ENCODE measurements at places on chromosomes 4 and X.
A peak's percentile ranks its signal among the peaks of the same experiment; 100 is the strongest.

DNA sequence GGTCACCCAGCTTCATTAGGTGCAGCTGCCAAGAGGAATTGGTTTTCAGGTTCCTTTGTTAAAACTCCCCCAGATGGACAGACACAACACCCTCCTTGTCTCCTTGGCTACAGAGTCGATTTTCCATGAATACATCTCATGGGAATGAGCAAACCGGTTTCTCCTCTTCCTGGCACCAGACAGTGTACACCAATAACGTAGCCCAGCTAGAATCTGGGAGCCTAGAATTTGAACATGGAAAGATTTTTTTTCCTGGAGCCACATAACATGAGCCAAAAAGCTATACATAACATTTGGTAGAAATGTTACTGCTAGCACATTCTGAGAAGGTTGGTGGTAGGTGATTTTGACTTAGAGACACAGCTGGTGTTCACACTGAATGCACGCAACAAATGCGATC is 62.9 kb upstream of the SLC34A2 start:
- no peak for DNase-seq

GRCh38 chrX:138925330-138925729 is 213.8 kb upstream of the FGF13 start:
- DNase-seq = peak; percentile 70

DNA sequence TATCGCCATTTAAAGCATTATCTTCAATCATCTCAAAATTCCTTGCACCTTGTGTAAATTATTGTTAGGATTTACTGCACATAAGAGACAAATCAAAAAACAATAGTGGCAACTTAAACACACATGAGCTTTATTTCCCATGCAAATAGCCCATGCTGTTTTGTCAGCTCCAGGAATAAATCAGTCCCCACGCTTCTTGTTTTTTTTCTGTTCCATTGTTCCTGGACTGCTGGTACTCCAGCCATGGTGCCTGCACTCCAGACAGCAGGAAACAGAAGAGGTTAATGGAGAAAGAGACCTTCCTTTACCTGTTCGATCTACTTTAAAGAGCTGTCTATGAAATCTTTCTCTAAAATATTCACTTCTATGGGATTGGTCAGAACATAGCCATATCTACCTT is 1515.7 kb upstream of the TENM3 start:
- DNase-seq = no peak

DNA sequence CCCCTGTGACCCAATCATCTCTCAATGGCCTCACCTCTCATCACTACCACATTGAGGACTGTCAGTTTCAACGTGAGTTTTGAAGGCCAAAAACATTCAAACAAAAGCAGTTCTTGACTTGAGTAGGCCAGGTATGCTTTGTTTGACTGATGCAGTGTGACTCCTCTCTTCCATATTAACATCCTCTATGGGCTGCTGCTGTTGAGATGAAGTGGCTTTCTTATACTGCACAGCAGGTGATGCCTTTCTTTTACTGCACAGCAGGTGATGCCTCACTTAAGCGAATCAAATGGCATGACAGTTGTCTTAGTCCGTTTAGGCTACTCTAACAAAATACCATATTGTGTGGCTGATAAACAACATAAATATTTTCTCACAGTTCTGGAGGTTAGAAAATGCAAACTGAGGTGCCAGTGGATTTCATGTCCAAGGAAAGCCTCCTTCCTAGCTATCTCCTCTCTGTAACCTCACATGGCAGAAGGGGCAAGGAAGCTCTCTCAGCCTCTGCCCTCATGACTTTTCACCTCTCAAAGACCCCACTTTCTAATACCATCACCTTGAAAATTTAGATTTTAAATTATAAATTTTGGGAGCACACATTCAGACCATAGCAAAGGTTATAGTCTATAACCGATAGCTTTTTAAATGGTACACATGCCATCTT is 2267.9 kb upstream of the AGA start:
- DNase-seq = no peak

GRCh38 chr4:2423066-2423465 is 4.3 kb downstream of the CFAP99 start:
- DNase-seq = no peak

- DNase-seq = no peak
Measured at GRCh38 chr4:121842862-121843261, 19.2 kb upstream of the CCNA2 start.

GRCh38 chr4:38166082-38166481 is 205.9 kb downstream of the PTTG2 start:
- no peak for DNase-seq

DNA sequence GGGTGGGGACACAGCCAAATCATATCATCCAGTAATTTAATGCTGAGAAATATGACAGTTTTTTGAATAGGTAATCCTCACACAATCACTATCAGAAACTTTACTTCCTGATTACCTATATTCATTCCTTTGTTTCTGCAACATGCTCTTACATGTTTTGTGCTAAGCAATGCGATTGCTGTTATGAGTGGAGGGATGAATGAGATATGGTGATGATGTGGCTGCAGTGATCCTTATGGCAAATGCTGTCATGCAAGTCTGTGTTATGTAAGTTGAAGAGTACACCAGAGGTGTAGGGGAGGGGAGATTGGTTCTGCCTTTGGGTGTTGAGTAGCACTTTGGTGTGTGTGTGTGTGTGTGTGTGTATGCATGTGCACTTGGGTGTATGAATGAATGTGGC is 14.6 kb downstream of the HERC3 start:
- no peak for DNase-seq

DNA sequence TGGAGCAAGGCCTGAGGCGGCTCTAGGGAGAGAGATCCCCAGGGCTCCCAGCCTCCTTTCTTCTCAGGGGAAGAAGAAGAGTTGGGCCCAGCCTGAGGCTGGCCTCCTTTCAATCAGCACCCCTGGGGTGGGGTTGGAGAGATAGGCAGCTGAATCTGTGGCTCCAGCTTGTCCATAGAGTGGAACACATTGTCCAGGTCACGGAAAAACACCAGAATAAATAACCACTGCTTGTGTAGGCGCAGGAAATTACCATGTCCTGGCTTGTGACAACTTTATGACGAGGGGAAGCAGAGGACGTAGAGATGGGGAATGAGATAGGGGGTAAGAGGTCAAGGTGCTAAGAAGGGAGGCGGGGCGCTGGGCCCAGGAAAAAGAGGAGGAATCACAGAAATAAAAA is 80.8 kb upstream of the EFNB1 start:
- no peak for DNase-seq

GRCh38 chr4:158588285-158588684 is 66.6 kb downstream of the RXFP1 start:
- no peak for DNase-seq

DNA sequence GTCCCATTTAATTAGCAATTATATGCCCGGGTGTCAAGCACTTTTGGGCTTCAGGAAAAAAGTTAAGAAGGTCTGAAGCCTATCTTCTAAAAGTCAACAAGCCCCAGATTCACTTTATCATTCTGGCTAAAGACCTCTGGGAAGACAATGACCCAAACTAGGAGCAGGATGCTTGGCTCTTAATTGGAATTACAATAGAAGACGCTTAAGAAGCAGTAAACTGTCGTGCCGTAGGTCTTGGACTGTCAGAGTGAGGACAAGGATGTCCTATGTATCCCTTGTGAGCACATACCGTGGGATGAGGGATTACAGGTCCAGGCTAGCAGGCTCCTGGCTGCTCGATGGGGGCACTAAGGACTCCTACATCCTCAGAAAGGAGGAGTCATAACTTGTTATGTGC is 3.2 kb upstream of the ARHGAP36 start:
- no peak for DNase-seq

DNA sequence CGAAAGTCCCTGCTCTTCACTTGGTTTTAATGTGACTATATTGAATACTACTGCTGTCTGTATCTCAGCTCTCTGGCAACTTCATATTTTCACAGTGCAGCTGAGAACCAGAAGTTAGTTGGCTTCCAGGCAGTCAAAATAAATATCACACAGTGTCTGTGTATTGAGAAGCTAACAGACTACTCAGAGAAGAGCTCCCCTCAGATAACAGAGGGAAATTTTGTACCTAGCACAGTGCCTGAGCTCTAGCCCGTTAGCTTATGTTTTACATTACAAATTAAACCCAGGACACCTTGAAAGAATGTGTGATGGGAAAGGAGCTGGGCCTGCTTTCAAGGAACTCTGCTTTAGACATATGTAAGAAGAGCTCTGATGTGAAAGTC is 22.7 kb downstream of the JADE1 start:
- DNase-seq = no peak

GRCh38 chr4:120881351-120881750 is 41.2 kb downstream of the PRDM5 start:
- DNase-seq = no peak

DNA sequence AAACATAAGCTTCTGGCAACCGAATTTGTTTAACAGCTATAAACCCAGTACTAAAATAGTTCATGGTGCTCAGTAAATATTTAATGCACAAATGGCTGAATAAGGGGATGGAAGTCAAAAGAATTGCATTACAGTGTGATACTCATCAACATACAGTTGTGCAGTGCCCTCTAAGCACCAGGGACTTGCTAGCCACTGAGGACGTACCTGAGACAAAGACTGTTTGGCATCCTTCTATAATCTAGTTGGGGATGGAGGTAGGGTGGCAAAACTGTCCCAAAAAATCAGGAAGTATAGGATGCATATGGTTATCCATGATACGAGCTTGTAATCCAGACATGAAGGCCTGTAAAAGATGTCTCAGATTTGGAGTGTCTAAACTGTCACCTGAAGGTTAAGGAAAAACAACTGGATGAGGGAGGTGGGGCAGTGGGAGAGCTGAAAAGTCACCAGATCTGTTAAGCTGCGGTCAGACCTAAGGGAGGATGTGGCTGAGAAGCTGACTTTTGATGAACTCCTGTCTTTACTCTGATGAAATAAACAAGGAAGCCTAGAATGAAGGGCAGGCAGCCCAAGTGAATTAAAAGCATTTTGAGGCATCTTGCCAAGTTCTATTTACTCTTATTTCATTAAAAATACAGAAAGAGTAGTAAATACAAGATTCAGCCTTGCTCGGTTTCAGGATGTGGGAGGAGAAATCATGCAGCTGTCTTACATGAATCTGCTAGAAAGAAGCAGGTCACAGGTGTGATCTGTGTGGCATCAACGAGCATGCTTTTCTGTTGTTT is 12.0 kb upstream of the CD38 start:
- DNase-seq = no peak

GRCh38 chr4:28354880-28355656 is 1494.4 kb downstream of the STIM2 start:
- DNase-seq = no peak

DNA sequence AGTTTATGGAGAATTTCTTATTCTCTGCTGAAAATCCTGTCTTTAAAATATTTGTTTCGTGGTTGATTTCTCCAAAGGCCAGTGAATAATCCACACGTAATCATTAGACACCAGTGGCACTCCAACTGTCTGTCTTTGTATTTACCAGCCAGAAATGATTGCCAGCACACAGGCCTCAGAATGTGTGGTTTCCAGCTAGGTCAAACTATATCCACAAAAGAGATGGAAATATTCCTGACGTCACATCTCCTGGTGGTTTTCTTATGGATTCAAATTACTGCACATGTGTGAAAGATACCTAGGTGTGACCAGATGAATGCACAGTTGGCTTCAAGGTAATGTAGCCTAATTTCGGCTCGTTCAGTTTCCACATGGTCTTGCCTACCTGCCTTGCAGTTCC is 27.2 kb upstream of the TENM3 start:
- DNase-seq = no peak

DNA sequence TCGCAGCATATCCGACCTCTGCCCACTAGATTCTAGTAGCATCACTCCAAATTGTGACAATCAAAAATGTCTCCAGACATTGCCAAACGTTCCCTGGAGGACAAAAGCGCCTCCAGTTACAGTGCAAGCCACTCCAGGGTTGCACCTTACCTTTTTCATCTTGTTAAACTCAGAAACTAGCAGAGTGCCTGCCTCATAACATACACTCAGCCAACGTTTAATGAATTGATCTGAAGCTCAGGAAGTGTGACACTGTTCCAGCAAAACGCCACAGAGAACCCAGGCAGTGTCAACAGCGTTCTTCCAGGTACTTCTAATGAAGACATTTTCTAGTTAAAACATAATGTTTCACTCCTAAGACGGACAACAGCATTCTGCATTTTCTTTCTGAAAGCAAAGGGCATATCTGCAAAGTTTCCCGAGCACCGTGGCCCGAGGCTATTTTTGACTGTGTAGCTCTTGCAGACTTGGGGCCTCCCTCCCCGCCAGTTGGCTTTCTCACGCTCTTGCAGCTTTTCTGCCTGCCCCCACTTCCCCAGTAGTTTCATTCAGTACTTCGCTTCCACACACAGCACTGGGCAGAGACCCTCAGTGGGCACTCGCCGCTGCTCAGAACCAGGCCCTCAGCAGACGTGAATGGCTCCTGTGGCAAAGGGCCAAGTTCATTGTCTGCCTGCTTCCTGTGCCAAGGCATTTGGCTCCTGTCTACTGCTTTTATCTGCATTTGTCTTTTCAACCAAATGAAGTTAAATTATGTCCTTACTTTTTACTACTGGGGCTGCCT is 133.4 kb upstream of the TTC29 start:
- DNase-seq = no peak

DNA sequence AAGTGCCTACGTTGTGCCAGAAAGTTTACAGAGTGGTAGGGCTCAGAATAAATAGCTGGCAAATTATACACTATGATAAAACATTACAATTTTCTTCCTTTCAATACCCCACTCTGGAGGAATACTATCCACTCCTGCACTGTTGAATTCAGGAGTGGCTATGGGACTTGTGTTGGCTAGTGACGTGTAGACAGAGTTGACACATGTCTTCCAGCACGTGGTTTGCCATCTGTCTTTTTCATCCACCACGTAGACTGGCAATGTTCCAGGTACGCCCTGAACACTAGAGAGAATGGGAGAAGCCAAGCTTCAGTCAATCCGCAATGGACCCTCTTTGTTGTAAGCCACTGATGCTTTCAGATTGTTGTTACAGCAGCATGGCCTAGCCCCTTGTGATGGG is 168.8 kb upstream of the RBPJ start:
- no peak for DNase-seq

DNA sequence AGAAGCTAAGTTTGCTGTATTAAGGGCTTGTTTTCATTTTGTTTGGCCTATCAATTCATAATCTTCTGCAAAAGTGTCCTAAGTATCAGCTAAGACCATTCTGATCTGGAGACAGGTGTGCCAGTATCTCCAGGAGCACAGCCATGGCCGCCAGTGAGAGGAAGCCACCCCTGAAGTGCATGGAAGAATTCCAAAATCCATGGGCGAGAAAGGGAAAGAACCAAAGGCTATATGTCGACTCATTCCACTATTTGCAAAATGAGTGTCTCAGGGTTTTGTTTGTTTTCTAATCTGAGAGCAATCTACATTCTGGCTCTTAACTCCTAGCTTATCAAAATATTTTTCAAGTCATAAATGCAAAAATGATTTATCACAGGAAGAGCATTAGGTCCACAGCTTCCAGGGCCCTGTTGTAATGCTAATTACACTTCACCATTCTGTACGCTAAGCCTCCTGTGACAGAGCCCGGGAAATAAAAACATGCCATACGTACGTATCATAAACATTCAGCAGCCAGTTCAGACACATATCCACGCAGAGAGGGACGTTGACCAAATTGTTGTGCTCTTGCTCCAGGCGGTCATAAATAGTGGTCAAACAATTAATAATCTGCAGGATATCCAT is 137.3 kb upstream of the FTHL17 start:
- DNase-seq = no peak

- no peak for DNase-seq
Measured at GRCh38 chr4:15434091-15434490, 6.3 kb downstream of the C1QTNF7 start.

- no peak for DNase-seq
Measured at GRCh38 chrX:24415921-24416320, 49.2 kb upstream of the PDK3 start.
